ENCODE measurements at places on chromosomes 2 and 18.

DNA sequence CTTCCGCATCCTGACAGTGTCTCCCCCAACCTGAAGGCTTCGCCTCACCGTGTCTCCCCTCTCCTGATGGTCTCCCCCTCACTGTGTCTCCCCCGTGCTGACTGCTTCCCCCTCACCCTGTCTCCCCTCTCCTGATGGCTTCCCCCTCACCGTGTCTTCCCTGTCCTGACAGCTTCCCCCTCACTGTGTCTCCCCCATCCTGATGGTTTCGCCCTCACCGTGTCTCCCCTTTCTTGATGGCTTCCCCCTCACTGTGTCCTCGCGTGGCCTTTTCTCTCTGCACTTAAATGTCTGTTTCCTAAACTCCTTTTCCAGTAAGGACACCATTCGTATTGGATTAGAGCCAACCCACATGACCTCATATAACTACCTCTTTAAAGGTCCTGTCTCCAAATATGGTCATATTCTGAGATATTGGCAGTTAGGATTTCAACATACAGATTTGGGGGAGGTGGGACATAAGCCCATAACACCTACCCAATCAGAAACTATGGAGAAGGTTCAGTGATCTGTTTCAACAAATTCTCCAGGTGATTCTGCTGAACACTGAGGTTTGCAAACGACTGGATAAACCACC, 47.9 kb upstream of the RAB27B start:
- H3K36me3 ChIP-seq, result no peaks in the 10 kb centered on the region
- no peak overlapping the region for H3K4me3 ChIP-seq
- no peaks in the 10 kb centered on the region for H3K4me1 ChIP-seq
- no peak overlapping the region for H3K27ac ChIP-seq

DNA sequence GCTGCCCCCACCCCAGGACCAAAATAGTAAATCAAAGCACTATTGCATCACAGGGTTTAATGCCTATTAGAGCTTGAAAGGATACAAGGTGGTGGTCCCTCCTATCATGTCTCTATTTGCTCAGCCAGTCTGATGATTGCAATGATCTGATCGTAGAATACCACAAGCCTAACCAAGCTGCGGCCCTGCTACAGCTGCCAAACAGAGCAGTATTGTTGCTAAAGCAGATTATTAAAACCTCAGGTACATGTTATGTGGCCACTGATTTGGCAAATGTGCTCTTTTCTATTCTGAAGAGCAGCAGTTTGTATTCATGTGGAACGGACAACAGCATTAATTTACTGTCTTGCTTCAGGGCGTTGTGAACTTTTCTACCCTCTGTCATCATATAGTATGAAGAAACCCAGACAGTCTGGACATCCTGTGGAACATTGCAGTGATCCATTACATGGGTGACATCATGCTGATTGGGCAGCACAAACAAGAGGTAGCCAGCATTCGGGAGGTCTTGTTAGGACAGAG, 8.4 kb upstream of the VAPA start:
- H3K4me1 ChIP-seq, result no peaks in the 10 kb centered on the region
- no peaks in the 10 kb centered on the region for H3K36me3 ChIP-seq
- no peak overlapping the region for H3K4me3 ChIP-seq
- no peaks in the 10 kb centered on the region for H3K27me3 ChIP-seq

- H3K4me3 ChIP-seq, result no peak overlapping the region
- H3K36me3 ChIP-seq, result peaks cover 7% of the 10 kb centered on the region
- H3K27ac ChIP-seq, result no peak overlapping the region
- H3K4me1 ChIP-seq, result no peaks in the 10 kb centered on the region
- no peaks in the 10 kb centered on the region for H3K27me3 ChIP-seq
These were observed 204.6 kb downstream of the TNS1 start for GRCh38 chr2:217798191-217798590.

- no peak overlapping the region for H3K4me3 ChIP-seq
- H3K27me3 ChIP-seq, result no peaks in the 10 kb centered on the region
- no peaks in the 10 kb centered on the region for H3K36me3 ChIP-seq
- H3K4me1 ChIP-seq, result no peaks in the 10 kb centered on the region
- no peak overlapping the region for H3K27ac ChIP-seq
These were observed 220.1 kb downstream of the IRS1 start for GRCh38 chr2:226579519-226579918.

DNA sequence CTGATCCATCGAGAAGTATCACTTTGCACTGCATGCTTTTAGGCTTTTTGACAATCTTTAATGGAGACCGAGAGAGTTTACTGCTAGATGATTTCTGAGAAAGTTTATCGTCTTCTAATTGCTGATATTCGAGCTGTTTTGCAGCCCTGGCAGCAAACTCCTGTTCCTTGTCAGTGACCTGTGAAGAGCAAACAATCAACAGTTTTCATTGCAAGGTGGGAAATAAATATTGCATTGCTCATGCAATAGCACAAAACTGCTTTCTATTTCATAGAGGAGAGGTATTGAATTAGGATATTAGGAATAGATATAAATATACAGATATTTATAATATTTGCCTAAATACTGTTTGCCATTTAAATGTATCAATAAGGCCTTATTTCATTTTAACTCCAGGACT, 65.5 kb downstream of the EPB41L3 start:
- DNase-seq, result no peak
- H3K27ac ChIP-seq, result no peak overlapping the region
- no peaks in the 10 kb centered on the region for H3K36me3 ChIP-seq
- H3K27me3 ChIP-seq, result no peaks in the 10 kb centered on the region
- H3K4me1 ChIP-seq, result no peaks in the 10 kb centered on the region

DNA sequence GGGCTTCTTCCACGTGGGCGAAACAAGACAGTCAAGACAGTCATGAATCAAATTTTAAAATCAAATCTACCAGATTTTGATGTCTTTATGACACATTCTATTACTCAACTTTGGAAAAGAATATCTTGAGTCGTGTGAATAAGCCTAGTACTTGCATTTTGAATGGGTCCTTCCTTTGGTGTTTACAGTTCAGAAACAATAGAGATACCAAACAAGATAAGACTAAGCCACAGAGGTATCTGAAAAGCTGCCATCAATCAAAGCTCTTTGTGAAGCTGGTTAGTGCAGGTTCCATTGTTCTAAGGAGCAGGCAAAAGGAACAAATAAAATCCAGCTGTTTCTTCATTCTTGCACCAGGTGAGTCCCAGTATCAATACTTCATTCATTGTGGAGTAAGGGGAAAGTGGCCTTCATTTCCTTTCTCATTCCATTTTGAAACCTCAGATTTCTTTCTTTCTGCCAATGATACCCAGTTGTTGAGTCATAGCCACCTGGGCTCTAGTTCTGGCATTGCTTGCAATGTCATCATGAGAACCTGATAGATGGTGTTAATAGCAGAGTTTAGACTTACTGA, 151.7 kb upstream of the L3MBTL4 start:
- no peaks in the 10 kb centered on the region for H3K36me3 ChIP-seq
- H3K4me3 ChIP-seq, result no peak overlapping the region
- H3K27ac ChIP-seq, result no peak overlapping the region
- no peaks in the 10 kb centered on the region for H3K4me1 ChIP-seq
- H3K27me3 ChIP-seq, result no peaks in the 10 kb centered on the region

GRCh38 chr18:25248755-25249154, 103.2 kb downstream of the ZNF521 start:
- no peaks in the 10 kb centered on the region for H3K36me3 ChIP-seq
- H3K4me1 ChIP-seq, result peaks cover 5% of the 10 kb centered on the region
- no peak overlapping the region for H3K27ac ChIP-seq

DNA sequence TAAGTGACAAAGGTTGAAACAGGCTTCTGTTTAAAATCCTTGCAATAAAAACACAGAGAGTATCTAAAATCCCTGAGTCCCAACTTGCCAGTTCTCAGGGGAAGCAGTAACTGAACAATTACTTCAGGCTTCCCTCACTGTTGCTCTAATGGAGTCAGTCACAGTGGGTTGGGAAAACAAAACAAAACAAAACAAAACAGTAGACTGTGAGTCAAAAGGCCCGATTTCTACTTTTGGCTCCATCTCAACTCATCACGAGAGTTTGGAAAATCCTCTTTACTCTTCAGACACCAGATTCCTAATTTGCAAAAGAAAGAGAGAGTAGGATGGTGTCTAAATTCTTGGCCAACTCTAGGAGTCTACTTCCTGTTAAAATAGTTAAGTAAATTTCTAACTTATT, 1.1 kb downstream of the FSHR start:
- no peak overlapping the region for H3K27ac ChIP-seq
- no peak overlapping the region for H3K4me3 ChIP-seq
- H3K27me3 ChIP-seq, result no peaks in the 10 kb centered on the region
- no peaks in the 10 kb centered on the region for H3K4me1 ChIP-seq
- DNase-seq, result no peak

GRCh38 chr2:63378589-63378988, 209.7 kb downstream of the WDPCP start:
- no peaks in the 10 kb centered on the region for H3K36me3 ChIP-seq
- no peak for DNase-seq
- no peaks in the 10 kb centered on the region for H3K27me3 ChIP-seq

DNA sequence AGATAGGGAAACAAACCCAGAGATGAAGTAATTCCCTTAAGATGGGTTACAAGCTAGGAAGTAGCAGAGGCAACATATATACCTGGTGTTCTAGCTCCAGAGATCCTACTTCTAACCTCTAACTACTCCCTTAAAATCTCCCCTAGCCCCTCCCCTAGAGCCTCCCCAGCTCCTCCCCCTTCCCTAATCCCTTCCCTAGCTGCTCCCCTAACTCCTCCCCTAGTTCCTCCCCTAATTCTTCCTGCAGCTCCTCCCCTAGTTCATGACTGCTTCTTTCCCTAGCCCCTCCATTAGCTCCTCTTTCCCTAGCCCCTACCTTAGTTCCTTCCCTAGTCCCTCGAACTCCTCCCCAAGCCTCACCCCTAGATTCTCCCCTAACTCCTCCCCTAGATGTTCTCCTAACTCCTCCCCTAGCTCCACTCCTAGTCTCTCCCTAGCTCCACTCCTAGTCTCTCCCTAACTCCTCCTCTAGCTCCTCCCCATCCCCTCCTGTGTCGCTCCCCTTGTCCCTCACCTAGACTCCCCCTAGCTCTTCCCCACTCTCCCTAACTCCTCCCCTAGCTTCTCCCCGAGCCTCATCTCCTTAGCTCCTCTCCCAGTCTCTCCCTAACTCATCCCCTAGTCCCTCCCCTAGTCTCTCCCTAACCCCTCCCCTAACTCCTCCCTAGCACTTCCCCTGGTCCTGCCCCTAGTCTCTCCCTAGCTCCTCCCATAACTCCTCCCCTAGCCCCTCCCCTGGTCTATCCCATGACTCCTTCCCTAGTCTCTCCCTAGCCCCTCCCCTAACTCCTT, 108.9 kb downstream of the CD226 start:
- H3K36me3 ChIP-seq, result no peaks in the 10 kb centered on the region
- no peaks in the 10 kb centered on the region for H3K27me3 ChIP-seq
- no peak overlapping the region for H3K27ac ChIP-seq
- no peak for DNase-seq
- no peak overlapping the region for H3K4me3 ChIP-seq
- no peaks in the 10 kb centered on the region for H3K4me1 ChIP-seq

GRCh38 chr2:118925981-118926380, 16.0 kb upstream of the MARCO start:
- no peaks in the 10 kb centered on the region for H3K36me3 ChIP-seq
- H3K27me3 ChIP-seq, result no peaks in the 10 kb centered on the region
- H3K4me1 ChIP-seq, result no peaks in the 10 kb centered on the region
- no peak for DNase-seq

- no peak for DNase-seq
- H3K4me3 ChIP-seq, result no peak overlapping the region
- H3K27ac ChIP-seq, result no peak overlapping the region
- H3K27me3 ChIP-seq, result no peaks in the 10 kb centered on the region
These were observed 42.2 kb downstream of the FRZB start for GRCh38 chr2:182824056-182824766.

GRCh38 chr2:219998714-219999227, 371.3 kb downstream of the SLC4A3 start:
- H3K4me1 ChIP-seq, result no peaks in the 10 kb centered on the region
- H3K36me3 ChIP-seq, result no peaks in the 10 kb centered on the region
- H3K27me3 ChIP-seq, result no peaks in the 10 kb centered on the region
- H3K27ac ChIP-seq, result no peak overlapping the region
- no peak for DNase-seq
- no peak overlapping the region for H3K4me3 ChIP-seq

DNA sequence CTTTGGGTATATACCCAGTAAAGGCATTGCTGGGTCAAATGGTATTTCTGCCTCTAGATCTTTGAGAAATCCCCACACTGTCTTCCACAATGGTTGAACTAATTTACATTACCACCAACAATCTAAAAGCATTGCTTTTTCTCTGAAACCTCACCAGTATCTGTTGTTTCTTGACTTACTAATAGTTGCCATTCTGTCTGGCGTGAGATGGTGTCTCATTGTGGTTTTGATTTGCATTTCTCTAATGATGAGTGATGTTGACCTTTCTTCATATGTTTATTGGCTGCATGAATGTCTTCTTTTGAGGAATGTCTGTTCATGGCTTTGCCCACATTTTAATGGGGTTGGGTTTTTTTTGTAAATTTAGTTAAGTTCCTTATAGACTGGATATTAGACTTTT, 382.6 kb upstream of the ZNF804A start:
- no peak overlapping the region for H3K4me3 ChIP-seq
- no peaks in the 10 kb centered on the region for H3K4me1 ChIP-seq
- DNase-seq, result no peak
- H3K27me3 ChIP-seq, result no peaks in the 10 kb centered on the region
- no peaks in the 10 kb centered on the region for H3K36me3 ChIP-seq
- H3K27ac ChIP-seq, result no peak overlapping the region

- no peak overlapping the region for H3K4me3 ChIP-seq
- no peaks in the 10 kb centered on the region for H3K36me3 ChIP-seq
- H3K4me1 ChIP-seq, result no peaks in the 10 kb centered on the region
- DNase-seq, result no peak
- no peaks in the 10 kb centered on the region for H3K27me3 ChIP-seq
These were observed 391.0 kb downstream of the SOX11 start for GRCh38 chr2:6083136-6083535.

GRCh38 chr2:186891185-186891621, 42.2 kb upstream of the ZSWIM2 start:
- no peak overlapping the region for H3K27ac ChIP-seq
- no peaks in the 10 kb centered on the region for H3K27me3 ChIP-seq
- no peak for DNase-seq
- H3K4me1 ChIP-seq, result no peaks in the 10 kb centered on the region
- H3K36me3 ChIP-seq, result no peaks in the 10 kb centered on the region

DNA sequence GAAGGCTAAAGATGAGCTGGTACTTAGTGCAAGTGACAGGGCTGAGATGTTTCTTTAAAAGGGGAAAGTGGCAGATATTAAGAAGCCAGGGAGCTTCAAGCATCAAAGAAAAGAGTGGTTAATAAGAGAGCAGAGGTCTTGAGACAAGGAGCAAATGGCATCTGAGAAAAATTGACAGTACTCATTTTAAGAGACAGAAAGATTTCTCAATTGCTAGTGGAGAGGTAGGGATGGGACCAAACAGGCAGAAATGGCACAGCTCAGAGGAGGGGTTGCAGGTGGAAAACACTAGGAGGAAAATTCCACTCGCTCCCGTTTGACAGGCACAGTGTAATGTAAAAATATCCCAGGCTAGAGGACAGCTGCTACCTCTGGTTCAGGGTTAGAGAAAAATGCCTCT, 593.4 kb upstream of the LRATD1 start:
- no peaks in the 10 kb centered on the region for H3K4me1 ChIP-seq
- no peak overlapping the region for H3K27ac ChIP-seq
- no peak for DNase-seq
- no peak overlapping the region for H3K4me3 ChIP-seq
- H3K27me3 ChIP-seq, result no peaks in the 10 kb centered on the region

GRCh38 chr2:71647356-71647755, 194.0 kb downstream of the DYSF start:
- H3K4me3 ChIP-seq, result no peak overlapping the region
- no peaks in the 10 kb centered on the region for H3K27me3 ChIP-seq
- no peak overlapping the region for H3K27ac ChIP-seq
- H3K36me3 ChIP-seq, result no peaks in the 10 kb centered on the region
- H3K4me1 ChIP-seq, result no peaks in the 10 kb centered on the region
